ENCODE measurements at places on chromosomes 11 and 22.

DNA sequence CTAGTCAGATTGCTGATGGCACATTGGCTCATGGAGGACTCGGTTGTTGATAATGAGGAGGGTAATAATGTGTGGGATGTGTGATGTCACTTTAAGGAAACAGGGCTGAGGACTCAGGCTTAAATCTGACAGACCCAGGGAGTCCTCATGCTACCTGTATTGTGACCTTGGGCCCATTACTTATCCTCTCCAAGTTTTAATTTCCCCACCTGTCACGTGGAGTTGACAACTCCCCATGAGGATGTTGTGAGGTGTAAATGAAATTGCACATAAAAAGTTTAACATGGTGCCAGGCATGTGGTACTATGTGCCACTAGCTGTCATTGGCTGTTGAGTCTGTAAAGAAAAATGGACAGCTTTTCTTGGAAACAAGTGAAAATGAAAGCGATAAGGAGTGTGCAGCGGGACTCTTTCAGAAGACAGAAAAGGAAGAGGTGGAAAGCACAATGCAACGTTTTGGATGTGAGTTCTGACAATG is 15.3 kb downstream of the IL10RA start:
- no peak for DNase-seq

DNA sequence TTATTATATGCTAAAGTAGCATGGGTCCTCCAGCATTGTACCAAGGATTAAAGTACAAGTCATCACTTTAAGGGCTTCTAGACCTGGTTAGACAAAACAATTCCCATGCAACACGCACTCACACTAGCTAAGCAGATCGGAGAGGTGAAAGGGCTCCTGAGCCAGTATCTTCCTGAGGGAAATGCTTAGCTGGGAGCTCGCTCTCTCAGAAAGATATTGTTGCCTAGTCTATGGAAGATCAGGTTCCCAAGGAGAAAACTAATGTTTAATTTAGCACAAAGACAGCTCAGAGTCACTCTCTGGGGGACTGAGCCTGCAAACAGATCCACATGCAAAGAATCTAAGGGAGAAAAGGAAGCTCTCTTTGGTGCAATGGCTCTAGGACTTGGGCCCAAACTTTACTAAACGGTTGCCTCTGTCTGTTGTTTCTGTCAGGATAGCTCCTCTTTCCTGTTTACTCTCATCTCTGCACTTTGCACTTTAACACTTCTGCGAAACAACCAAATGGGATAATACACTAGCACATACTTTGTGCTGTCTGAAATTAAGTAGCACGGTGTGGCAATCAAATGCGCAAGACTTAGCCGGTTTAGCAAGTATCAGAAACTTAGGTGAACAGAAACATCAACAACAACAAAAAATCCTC is 10.7 kb downstream of the MAML2 start:
- DNase-seq: no peak

DNA sequence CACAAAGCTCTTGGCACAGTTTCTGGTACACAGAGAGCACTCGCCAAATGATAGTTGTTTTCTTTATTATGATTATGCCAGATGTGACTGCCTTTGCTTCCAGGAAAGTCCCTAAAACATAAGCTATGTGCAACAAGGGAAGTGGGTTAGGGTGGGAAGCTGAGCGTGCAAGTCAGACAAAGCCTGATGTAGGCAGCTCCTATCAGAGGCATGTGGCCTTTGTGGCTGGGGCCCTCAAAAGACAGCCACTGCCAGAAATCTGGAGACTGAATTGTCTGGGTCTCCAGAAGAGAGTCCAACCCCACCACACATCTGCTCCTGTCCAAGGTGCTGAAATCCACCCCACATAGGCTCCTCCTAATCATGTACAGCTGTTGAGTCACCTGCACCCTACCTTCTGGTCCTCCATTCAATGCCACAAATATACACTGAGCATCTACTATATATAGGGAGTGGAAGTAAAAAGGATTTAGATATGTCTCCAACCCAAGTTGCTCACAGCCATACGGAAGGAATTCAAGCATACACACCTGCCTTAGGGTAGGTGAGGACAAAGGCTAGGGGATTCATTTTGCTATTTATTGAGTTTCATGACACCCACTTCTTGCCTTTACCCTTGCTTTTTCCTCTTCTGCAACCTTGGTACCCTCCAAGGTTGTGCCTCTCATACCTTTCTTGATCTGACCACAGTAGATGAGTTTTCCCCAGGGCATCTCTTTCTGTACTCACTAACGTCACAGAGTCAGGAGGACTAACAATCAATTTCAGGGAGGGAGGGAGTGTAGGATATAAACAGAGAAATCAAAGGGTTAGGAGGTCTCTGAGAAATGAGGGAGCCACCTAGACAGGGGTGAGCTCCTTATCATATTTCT is 12.4 kb downstream of the SEC14L3 start:
- no peak for DNase-seq

DNA sequence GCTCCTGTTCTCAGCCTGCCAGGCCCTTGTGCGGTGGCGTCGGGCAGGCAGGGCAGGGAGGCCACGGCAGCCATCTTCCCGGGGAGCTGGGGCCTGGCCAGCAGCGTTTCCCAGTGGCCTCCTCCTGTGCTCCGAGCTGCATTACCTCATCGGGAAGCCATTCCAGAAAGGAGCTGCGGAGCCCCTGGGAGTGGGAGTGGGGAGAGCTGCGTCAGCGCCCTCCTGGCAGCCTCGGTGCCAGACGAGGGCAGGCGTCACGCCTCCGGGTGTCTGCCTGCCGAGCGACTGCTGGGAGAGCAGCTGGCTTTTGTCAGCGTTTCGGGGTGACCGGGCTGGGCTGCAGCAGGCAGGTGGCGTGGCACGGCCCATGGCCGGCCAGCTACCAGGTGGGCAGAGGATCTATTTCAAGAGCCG is 30.9 kb upstream of the WNT7B start:
- DNase-seq: no peak

DNA sequence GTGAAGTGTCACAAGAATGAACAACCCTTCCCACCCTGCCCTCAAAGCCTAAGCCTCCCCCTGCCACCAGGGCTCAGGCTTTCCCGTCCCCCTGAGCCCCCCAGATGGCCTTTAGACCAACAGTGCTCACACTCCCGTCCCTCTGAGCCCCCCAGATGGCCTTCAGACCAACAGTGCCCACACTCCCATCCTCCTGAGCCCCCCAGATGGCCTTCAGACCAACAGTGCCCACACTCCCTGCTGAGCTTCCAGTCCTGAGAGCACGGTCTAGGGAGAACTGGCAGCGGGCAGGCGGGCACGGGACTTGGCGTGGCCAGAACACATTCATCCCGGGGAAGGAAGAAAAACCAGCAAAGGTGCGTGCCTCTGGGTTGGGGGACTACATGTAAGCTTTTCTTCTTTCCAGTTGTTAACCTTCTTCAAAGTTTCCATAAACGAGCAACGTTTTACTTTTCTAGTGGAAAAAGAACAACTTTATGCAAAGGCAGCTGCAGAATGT is 2.5 kb downstream of the MRGPRG start:
- no peak for DNase-seq

DNA sequence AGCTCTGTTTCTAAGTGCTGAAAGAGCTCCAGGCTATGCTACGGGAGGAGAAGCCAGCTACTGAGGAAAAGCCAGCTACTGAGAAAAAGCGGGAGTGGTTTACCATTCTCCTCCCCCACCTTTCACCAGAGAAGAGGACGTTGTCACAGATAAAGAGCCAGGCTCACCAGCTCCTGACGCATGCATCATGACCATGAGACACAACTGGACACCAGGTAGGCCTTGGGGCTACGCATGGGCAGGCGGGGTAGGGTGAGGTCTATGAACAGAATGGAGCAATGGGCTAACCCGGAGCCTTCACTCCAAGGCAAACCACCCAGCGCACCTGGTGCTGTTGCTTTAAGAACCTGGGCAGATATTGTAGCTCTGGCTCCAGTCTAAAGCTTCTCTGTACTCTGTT is 1.1 kb downstream of the IL18BP start:
- DNase-seq: no peak

All from activated CD4-positive, alpha-beta T cell treated with anti-CD3 and anti-CD28 coated beads for 1 hour (primary cell).